ENCODE measurements at places on chromosomes 7 and 10.

GRCh38 chr7:146393346-146393745 is 276.7 kb downstream of the CNTNAP2 start:
- DNase-seq: no peak

- no peak for DNase-seq
Measured at GRCh38 chr10:17023386-17024298, 106.0 kb downstream of the CUBN start.

DNA sequence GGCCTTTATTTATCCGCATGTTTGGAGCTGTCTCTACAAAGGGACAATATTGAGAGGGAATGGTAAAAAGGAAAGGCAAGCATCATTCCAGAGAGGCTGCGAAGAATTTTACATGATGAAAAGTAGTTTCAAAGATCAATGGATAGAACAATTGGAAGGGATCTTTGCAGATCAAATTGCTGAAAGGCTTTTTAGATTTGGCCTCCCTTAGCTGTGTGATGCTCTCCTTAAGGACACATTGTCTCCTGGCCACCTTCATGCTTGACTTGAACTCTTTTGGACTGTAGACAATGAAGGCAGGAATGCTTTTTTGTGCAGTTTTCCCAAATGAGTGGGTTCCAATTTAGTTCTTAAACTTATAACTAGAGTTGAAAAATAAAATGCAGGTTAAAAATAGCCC is 344.7 kb downstream of the ARL4A start:
- DNase-seq: no peak

DNA sequence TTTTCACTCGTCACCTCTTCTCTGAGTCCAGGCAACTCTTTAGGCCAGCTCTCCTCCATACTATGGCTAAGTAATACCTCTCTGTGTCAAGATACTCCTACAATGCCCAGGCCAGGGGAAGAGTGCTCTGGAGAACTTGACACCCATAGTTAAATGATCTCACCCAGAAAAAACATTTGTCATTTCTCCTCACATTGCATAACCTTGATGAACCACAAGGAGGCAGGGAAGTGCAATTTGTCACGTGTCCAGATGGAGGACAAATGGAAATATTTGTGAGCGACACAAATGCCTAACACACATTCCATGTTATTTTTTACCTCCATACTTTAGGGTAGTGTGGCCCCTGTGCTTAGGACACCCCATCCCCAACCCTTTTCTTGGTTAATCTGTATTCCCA is 78.3 kb downstream of the HTR7 start:
- DNase-seq: no peak

GRCh38 chr7:142030848-142031247 is 35.2 kb downstream of the MGAM start:
- no peak for DNase-seq

- no peak for DNase-seq
Measured at GRCh38 chr7:130943336-130943901, 209.4 kb upstream of the KLF14 start.

DNA sequence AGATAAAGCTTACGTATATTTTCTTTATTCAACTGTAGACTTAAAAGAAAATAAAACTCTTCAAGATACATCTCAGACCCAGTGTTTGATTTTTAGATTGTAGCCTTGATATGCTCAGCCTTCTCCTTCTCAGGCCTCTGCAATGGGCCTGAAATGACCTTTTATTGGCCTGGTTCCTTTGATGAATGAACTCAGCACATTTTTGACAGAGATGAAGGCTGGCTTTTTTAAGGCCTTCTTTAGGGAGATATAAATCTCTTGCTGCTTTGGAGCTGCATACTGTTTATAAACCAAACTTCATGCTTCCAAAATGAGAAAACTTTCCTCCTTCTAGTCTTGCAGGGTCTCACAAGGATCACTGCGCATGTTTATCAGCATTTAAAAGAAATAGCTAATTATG is 1049.8 kb downstream of the LRMDA start:
- no peak for DNase-seq

DNA sequence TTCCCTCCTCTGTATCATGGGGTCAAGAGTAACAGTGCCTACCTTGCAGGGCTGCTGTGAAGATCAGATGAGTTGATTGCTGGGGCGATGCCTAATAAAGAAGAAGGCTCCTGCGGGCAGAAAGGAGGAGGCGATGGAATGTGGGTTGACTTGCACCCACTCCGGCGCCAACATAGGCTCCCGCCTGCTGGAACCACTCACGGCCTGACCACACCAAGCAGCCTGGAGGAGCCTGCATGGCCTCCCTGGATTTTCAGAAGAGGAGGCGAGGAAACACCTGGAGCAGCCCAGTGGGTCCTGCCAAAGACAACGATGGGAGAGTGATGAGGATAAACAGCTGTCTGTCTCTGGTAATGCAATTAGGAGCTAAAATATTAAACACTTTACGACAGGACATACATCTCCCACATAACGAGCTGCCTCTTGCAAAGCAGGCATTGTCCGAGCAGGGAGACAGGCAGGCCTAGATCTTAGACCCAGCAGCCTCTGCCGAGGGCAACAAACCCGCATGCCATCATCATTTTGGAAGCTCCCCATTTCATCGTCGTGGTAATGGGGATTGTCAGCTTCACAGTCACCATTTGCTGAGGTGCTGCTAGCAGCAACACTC is 302.9 kb upstream of the ZMIZ1 start:
- no peak for DNase-seq

All from right kidney (tissue), 9 donors.